ENCODE measurements at places on chromosomes 7 and 10. TPM values are rescaled to one million over a fixed set of nuclear protein-coding genes. Genes with fewer than 3 reads are reported as not detected.

The SORCS1 gene
- not detected for total RNA-seq

The FXYD4 gene
- not detected for total RNA-seq

The OPN1SW gene
- total RNA-seq: not detected

The CCDC172 gene
- not detected for total RNA-seq

- no peaks in the 10 kb centered on the region for H3K36me3 ChIP-seq
- H3K27me3 ChIP-seq: no peaks in the 10 kb centered on the region
- H3K4me3 ChIP-seq: no peak overlapping the region
- peak overlapping the region; percentile 75 for H3K27ac ChIP-seq
These were observed 13.6 kb downstream of the TSPAN15 start for GRCh38 chr10:69464801-69465401.

DNA sequence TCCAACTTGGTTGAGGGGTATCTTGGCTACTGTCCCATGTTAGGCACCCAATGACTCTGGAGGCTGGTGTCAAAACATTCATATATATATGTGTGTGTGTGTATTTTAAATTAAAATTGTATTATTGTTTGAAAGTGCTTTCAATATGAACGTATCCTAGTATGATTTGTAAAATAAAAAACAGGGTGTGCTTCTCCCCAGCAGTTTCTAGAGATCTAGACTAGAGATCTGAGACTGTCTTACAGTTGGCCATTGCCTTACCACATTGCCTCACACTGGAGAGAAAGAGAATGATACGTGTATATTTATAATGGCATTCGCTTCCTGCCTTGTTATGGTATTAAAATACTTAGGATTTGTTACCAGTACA lies 1.2 kb downstream of the BAG3 start:
- H3K27ac ChIP-seq: peak overlapping the region; percentile 98
- peaks cover 50% of the 10 kb centered on the region for H3K4me1 ChIP-seq
- no peaks in the 10 kb centered on the region for H3K27me3 ChIP-seq
- H3K4me3 ChIP-seq: peak overlapping the region; percentile 82
- peaks cover 9% of the 10 kb centered on the region for H3K36me3 ChIP-seq
- no peak for DNase-seq

DNA sequence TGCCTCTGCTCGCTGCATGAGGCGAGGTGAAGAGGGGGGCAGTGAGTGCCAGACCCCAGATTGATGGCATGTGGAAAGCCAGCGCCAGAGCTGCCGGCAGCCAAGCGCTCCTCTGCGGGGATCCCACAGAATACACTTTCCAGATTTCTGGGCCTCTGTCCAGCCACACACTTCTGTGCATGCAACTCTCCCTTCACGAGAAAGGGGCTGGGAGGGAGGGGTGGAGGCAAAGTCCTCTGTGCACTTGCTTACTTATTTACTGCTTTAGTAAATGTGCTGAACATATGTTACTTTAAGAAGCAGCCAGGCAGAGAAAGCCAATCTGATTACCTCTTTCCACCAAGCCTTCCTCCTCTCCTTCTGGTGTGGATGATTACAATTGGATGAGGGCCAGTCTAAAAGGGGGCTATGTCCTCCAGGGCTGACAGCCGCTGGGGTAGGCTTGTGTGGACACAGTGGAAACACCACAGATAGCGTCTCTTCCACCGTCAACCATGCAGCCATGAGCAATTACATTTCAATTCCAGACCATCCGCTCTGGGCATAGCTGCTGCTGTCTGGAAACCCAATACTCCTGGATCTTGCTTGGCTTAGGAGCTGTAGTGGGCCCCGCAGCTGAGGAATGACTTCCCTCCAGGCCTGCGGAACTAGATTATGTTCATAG lies 322.8 kb upstream of the ANKRD30A start:
- H3K4me3 ChIP-seq: no peak overlapping the region
- no peaks in the 10 kb centered on the region for H3K27me3 ChIP-seq
- H3K27ac ChIP-seq: no peak overlapping the region
- no peaks in the 10 kb centered on the region for H3K36me3 ChIP-seq
- no peaks in the 10 kb centered on the region for H3K4me1 ChIP-seq
- no peak for DNase-seq

DNA sequence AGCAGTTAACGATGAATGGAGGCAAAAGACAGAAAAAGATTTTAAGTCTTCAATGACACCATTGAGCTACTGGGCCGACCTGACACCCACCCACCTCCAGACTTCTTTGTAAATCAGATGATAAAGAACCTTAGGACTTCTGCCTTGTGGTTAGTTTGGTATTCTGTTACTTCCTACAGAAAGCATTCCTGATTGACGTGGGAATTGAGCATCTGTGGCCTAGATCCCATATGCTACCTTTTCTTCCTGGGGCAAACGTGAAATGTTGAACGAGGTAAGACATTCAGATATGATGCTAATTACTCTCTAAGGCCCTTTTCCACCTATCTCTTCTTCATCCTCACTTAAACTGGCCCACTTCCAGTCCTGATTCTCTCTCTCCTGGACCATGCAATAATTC lies 10.2 kb downstream of the PRLHR start:
- no peaks in the 10 kb centered on the region for H3K27me3 ChIP-seq
- DNase-seq: no peak

Data from upper lobe of left lung (tissue), 6 donors.